ENCODE measurements at places on chromosomes 1 and 21.
A peak's percentile ranks its signal among the peaks of the same experiment; 100 is the strongest.

GRCh38 chr1:70993798-70994197, 53.8 kb downstream of the PTGER3 start:
- no peak for DNase-seq

DNA sequence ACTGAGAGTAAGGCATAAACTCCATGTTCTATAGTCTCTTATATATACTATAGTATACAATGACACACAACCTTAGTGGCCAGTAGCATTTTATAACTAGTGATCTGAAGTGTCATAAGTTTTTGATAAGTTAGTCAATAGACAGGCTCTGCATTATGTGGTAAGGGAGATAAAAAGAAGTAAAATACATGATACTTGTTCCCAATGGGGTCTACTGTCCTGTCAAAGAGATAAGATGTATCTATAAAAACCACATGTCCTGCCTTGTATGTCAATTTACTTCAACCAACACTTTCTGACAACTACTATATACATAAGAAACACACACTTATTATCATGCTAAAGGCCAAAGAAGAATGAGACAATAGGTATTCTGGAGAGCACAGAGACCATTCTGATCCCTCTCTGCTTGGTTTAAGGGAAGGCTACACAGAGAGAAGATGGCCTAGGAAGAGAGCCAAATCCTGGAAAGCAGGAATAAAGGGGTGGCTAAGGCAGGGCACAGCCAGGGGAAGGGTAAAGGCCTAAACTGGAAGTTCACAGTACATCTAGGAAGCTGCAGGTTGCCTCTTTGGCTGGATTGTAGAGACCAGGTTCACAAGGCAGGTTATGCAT, 91.4 kb downstream of the LYST start:
- DNase-seq, result no peak

DNA sequence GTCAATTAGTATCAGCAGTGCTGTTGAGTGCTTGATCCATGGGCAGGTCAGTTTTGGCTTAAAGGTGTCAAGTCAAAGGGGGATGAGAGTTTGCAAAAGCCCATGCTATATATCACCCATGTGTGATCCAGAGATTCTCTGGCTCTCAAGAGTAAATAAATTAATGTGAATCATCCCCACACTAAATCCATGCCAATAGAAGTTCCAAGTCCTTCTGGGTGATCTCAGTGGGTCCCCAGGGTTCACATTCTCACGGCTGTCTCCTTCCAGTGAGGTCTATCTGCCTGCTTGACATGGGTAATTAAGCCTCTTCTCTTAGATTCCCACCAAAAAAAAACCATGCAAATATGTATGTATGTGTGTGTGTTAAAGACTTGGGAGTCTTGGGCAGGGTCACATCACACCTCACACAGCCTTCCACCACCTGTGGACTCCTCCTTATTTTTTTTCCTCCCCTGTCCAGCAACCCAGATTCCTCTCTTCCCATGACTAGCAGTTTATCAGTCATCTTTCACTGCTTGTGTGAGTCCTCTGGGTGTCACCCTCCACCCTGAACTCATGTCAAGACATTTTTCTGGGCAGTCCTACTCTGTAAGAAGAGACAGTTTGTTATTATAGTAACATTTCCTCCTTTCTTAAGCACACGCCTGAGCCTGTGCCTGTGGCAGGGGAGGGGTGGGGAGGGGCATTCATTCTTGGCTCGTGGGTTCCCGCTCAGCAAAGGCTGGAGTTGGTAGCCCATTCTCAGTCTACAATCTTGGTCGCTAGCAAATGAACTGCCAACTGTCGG, 14.3 kb upstream of the S100A11 start:
- no peak for DNase-seq

- no peak for DNase-seq
These were observed 70.3 kb upstream of the PRDX6 start for GRCh38 chr1:173406783-173407230.

DNA sequence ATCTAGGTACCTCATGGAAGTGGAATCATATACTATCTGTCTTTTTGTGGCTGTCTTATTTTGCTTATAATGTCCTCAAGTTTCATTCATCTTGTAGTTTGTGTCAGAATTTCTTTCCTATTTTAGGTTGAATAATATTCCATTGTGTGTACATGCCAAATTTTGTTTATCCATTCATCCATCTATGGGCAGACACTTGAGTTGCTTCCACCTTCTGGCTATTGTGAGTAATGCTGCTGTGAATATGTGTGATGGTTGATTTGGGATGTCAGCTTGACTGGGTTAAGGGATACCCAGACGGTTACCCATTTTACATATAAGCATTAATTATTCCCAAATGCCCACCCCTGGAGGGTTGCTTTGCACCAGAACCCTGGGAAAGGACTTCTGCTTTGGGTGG, 477.5 kb downstream of the PTPRU start:
- no peak for DNase-seq

DNA sequence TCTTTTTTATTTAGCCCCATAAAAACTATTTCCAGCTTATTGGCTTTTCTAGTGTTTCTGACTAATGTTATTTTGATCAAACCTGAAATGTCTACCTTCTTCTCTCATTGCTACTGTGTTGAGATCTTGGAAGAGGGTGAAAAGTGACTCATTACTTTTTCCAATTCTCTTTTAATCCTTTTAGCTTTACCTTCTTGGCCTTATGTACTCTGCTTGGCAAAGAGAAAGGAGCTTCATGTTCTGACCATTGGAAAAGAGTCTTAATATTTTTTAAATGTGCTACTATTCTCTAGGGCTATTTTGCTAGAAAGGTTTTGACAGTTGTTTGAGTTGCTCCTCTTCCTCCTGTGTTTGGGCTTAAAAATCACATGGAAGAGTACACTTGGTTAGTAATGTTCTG, 97.8 kb upstream of the CHODL start:
- no peak for DNase-seq

- DNase-seq, result peak; percentile 68
These were observed 27.0 kb downstream of the TGFB2 start for GRCh38 chr1:218371927-218372672.

DNA sequence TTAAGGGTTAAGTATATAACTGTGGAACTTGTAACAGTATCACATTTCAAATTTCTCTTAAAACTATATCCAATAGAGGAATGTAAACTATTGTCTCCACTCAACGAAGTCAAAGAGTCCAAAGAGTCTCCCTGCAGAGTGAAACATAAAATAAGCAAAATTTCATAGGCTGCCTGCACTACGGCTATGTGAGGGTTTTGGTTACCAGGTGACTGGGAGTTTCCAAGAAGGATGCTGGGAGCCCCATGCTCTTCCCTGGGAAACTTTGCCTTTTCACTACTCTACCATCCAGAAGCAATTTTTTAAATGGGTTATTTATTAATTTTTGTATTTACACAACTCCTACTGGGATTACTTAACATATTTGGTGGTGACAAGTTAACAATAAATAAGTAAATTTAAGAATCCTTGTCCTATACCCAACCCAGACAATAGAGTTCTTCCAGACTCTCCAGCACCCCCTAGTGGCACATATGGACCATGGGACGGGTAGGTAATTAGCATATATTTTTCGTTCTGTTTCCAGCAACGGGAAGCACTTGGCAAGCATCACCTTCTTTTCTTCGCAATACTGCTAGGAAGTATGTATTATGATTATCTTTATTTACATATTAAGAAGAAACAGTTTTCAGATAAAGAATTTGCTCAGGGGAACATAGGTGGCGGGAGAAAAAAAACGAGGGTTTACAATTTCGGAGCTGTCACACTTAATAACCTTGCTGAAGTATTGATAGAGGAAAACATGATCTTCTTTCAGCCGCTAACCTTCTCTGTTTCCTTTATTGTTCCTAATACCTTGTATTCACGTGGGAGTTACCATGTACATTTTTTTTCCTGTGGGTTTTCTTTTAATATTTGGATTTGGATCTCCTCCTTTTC, 3.5 kb downstream of the FMO2 start:
- peak; percentile 15 for DNase-seq

GRCh38 chr21:30248844-30249243, 32.9 kb upstream of the CLDN8 start:
- no peak for DNase-seq

DNA sequence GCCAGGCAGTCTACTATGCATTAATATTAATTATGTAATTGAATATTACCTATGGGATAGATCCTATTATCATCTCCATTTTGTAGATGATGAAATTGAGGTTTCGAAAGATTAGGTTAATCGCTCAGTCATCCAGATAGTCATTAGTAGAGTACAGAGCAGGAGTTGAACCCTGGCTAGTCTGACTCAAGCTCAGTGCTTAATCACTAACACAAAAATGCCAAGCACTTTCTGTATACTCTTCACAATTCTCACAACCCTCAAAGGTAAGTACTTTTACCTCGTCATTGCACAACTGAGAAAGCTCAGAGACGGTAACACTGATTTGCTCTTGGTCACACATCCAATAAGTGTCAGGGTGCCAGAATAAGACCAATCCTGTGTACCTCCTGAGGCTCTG, 280.2 kb upstream of the PLXNA2 start:
- no peak for DNase-seq

- no peak for DNase-seq
These were observed 105.0 kb downstream of the COP1 start for GRCh38 chr1:176101951-176102642.

DNA sequence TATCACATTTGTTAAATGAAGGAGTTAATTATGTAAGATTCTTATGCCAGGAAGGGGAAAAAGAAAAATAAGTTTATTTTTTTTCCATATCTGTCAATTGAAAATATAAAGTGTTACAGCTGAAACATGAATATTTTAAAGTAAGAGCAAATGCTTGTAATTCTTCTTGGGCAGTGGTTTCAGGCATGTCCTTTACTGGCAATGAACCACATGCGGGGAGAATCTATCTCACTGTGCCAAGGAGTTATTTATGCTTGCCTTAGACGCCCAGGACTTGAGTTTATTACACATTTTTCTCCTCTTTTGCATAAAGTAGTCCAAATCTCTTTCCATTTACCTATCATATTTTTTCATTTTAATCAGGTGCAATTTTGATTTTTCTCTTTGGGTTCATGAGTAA, 207.8 kb upstream of the NRIP1 start:
- DNase-seq, result no peak

DNA sequence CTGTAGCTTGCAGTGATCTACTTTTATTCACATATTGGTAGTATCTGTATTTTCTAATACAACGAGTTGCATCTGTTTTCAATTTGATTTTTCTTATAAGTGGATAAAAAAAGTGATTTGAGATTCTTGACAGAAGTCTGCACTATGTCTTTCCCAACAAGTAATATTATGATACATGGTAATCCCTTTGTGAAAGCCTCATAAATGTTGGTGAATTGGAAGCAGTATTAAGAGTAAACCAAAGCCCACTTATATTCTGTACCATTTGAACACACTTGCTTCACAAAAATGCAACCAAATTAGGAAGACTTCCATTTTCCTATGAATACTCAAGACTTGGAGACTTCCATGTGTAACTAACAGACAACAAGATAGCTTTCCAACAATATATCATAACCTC, 172.0 kb downstream of the HMCN1 start:
- no peak for DNase-seq

- DNase-seq, result no peak
These were observed 14.4 kb downstream of the COL16A1 start for GRCh38 chr1:31689379-31689778.

DNA sequence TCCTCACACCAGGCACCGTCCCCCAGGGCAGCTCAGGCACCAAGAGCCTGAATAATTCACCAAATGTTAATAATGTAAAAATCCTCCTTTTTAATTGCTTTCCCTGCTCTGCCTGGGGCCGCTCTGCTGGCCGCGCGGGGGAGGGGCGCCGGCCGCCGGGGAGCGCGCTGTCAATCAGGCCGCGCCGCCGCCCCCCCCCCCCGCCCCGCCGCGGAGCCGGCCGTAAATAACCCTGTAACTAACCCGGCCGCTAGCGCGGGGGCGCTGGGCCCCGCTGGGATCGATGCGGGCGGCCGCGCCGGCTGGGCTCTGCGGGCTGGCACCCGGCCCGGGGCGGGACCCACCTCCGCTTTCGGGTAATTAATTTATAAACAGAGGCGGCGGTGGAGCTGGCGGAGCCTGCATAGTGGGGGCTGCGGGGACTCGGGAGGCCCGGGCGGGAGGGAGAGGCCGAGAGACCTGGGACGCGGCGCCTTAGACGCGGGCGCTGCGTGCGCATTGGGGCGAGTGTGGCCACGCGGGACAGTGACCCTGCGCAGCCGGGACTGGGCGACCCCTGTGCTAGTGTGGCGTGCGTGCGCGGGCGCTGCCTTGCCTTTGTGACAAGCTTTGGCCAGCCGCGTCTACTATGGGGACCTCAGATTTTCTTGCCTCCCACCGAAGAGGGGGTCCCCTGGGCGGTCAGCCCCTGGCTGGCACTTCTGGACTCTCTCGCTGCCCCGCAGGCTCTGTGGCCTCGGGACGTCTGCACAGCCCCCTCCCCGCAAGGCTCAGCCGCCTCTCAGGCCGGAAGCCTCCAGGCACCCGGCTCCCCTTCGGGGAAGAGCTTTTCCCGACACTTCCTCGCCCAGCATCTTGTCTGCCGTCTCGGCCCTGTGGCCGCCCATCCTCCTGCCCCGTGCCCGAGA, 16.6 kb downstream of the SAMD11 start:
- DNase-seq, result peak; percentile 63

GRCh38 chr1:228999446-229000170, 264.3 kb downstream of the RHOU start:
- DNase-seq, result no peak

- no peak for DNase-seq
These were observed 50.0 kb downstream of the LACTBL1 start for GRCh38 chr1:22922640-22923039.

DNA sequence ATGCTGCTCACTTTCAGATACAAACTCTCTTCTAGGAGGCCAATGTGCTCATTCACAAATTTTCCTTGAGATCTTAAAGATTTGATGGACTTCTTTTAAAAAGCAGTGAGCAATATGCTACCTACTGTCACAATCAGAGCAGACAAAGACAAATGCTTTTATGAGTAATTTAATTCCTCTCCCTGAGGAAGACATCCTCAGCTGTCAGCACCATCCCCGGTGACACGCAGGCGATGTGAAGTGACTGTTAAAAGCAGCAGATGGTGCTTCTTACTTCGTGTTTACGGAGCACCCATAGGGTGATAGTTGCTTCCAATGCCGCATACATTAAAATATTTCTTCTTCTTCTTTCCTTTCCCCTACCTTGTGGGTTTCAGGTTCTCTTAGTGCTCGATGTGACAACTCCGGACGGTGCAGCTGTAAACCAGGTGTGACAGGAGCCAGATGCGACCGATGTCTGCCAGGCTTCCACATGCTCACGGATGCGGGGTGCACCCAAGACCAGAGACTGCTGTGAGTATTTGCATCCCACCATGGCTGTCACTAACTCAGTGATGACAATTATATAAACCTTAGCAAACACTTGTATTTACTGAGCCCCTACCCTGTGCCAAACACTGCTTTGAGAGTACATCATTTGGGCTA, 29.1 kb downstream of the LAMC2 start:
- no peak for DNase-seq

- no peak for DNase-seq
These were observed 4.1 kb downstream of the GJA5 start for GRCh38 chr1:147756341-147756740.

DNA sequence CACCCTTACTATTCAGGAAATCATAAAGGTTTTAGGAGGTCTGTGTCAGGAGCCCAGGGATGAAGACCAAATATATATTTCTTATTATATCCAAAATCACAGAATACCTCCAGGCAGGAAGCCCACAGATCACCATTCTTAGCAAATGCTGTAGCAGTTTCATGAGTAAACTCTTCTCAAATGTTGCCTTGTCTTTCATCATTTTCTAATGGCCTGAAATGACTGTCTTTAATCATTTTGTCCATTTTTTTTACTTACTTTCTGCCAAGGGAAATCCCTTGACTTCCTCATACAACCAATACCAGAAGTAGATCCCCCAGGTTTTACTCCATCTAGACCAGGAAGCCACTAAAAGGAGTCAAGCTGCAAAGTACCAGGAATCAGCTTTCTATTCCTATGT, 32.4 kb downstream of the PSMG1 start:
- DNase-seq, result no peak

GRCh38 chr1:32199717-32200072, 700 bp upstream of the CCDC28B start:
- DNase-seq, result peak; percentile 8
